Right lobe of liver (tissue), 6 donors: ENCODE measurements at places on chromosomes 7 and 10. TPM values are rescaled to one million over a fixed set of nuclear protein-coding genes. Genes with fewer than 3 reads are reported as not detected.

PRLHR gene
- not detected for total RNA-seq

DNA sequence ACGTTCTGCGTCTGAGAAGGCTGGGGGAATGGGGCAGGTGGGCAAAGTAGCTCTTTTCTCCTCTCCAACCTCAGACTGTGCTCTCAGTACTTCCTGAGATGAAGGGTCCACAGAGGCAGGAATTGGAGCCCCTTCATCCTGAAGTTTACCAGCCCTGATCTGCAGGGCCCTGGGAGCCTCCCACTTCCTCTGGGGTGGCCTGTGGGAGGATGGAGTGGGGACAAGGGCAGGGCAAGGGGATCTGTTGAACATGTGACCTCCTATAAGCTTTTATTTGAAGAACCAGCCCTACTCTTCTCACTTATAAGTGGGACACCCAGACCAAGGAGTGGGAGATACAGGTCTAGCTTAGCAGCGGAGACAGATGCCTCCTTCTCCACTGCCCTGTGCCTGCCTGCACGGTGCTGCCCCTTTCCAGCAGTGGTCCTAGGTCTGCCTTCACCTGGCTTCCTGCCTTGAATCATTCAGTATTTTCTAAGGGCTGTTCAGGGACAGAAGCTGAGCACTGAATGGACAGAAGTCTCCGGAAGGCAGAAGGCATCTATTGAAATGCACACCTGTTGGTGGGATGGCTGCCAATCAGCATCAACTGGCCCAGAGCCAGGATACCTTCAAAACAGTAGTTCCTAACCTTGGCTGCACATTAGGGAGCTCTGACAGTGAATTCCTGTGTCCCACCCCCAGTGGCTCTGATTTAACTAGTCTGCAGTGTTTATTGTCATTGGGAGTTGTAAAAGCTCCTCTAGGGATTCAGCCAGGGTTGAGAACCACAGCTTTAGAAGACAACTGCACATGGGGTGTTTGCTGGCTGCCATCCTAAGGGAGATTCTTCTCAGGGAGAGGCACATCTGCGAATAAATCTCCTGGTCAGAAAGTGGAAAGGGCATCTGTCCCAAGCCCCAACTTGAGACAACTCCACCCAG lies 2.7 kb upstream of the ARHGAP22 start:
- peaks cover 5% of the 10 kb centered on the region for H3K4me1 ChIP-seq
- peaks cover 12% of the 10 kb centered on the region for H3K27me3 ChIP-seq
- no peak overlapping the region for H3K4me3 ChIP-seq
- no peak overlapping the region for H3K27ac ChIP-seq
- no peaks in the 10 kb centered on the region for H3K36me3 ChIP-seq

CRHR2 gene
- not detected for total RNA-seq

- no peak overlapping the region for H3K27ac ChIP-seq
- peaks cover 22% of the 10 kb centered on the region for H3K4me1 ChIP-seq
- DNase-seq = no peak
- no peaks in the 10 kb centered on the region for H3K36me3 ChIP-seq
Observed at GRCh38 chr10:101687071-101687658, 7.8 kb downstream of the FBXW4 start.

TAF6 gene
- 13.2 TPM for total RNA-seq

DNA sequence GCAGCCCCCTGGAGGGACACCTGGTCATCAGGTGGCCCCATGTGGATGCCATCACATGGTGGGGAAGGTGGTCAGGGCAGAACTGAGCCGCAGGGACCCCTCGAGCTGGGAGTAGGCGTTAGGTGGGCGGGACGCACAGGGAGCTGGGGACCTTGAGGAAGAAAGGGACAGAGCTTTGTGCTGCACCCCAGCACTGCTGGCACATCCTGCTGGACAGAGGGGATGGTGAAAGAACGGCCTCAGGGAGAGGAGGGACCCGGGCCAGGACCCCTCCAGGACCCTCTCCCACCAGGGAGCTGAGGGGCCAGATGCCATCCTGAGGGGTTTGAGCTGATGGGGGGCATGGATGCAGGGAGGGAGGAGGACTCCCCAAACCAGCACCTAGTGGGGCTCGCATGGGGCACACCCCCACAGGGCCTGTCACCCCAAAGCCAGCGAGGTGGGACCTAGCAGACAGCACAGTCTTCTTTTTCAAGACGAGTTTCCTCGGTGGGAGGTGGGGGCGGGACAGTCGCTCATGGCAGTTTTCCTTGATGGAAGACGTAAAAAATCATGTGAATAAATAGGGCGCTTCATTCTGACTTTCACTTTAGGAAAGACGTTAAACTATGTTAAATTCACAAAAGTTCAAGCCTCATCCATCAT lies 43.3 kb downstream of the STK32C start:
- H3K4me3 ChIP-seq = no peak overlapping the region
- no peak for DNase-seq
- no peaks in the 10 kb centered on the region for H3K4me1 ChIP-seq
- no peak overlapping the region for H3K27ac ChIP-seq
- no peaks in the 10 kb centered on the region for H3K36me3 ChIP-seq

DNA sequence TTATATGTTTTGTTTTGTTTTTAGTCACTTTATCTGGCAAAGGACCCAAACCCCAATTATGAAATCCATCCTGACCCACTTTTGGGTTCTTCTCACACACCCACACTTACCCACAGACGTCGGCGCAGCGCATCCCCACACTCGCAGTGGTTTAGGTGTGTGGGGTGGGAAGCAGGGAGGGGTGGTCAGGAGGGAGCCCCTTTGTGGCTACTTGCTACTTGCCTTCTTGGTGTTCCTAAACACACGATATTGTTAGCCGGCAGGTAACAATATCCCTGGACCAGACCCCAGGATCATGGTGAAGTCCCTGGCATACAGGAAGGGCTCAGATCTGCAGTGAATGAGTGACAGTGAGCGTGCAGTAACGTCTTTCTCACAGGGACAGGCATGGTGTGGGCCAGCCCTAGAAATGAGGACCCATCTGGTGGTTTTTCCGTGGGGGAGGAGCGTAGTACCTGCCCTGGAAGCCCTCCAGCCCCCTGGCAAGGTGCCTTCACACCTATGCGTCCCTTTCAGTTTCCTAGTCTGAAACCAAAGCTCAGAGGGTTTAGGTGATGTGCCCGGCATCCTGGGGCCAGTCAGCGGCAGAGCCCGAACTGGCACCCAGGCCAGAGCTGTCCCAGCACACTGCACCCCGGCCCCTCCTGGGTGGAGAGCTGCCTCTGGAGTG lies 4.4 kb downstream of the SPOCK2 start:
- H3K4me1 ChIP-seq = peaks cover 14% of the 10 kb centered on the region
- peaks cover 13% of the 10 kb centered on the region for H3K27me3 ChIP-seq
- no peaks in the 10 kb centered on the region for H3K36me3 ChIP-seq
- H3K4me3 ChIP-seq = no peak overlapping the region
- no peak for DNase-seq
- H3K27ac ChIP-seq = no peak overlapping the region

GRCh38 chr7:124989911-124990310 lies 60.3 kb upstream of the POT1 start:
- H3K4me3 ChIP-seq = no peak overlapping the region
- no peaks in the 10 kb centered on the region for H3K4me1 ChIP-seq
- no peaks in the 10 kb centered on the region for H3K27me3 ChIP-seq
- no peak for DNase-seq
- H3K36me3 ChIP-seq = no peaks in the 10 kb centered on the region

- DNase-seq = peak; percentile 74
- peak within 1 kb of the TSS; percentile 55 for H3K27ac ChIP-seq
- no peaks in the 10 kb centered on the region for H3K4me1 ChIP-seq
- peak within 1 kb of the TSS; percentile 89 for H3K4me3 ChIP-seq
- H3K27me3 ChIP-seq = no peaks in the 10 kb centered on the region
Observed at GRCh38 chr7:129188372-129188891, at the start of gene SMO. SMO (plus strand) TSS chr7:129188633; CDS start chr7:129189152, 519 bp downstream.

- no peak for DNase-seq
- no peak overlapping the region for H3K4me3 ChIP-seq
- no peaks in the 10 kb centered on the region for H3K36me3 ChIP-seq
- H3K27ac ChIP-seq = no peak overlapping the region
- H3K27me3 ChIP-seq = no peaks in the 10 kb centered on the region
- H3K4me1 ChIP-seq = no peaks in the 10 kb centered on the region
Observed at GRCh38 chr10:81918766-81919165, 43.8 kb downstream of the NRG3 start.

ZNF239 gene
- 1.0 TPM for total RNA-seq

ASB10 gene
- not detected for total RNA-seq

GRCh38 chr10:106557951-106558733 lies 606.4 kb downstream of the SORCS1 start:
- no peaks in the 10 kb centered on the region for H3K4me1 ChIP-seq
- H3K27ac ChIP-seq = no peak overlapping the region
- no peaks in the 10 kb centered on the region for H3K27me3 ChIP-seq
- DNase-seq = no peak
- no peak overlapping the region for H3K4me3 ChIP-seq

DKK1 gene
- not detected for total RNA-seq

GAD2 gene
- total RNA-seq = not detected

- no peaks in the 10 kb centered on the region for H3K4me1 ChIP-seq
- DNase-seq = no peak
- no peaks in the 10 kb centered on the region for H3K36me3 ChIP-seq
- no peak overlapping the region for H3K27ac ChIP-seq
Observed at GRCh38 chr7:68183176-68183575, 1186.5 kb downstream of the TYW1 start.

NUPR2 gene
- total RNA-seq = not detected

GRM3 gene
- total RNA-seq = not detected

GRCh38 chr10:76089556-76090180 lies 658.2 kb downstream of the LRMDA start:
- H3K27ac ChIP-seq = no peak overlapping the region
- no peaks in the 10 kb centered on the region for H3K4me1 ChIP-seq
- H3K27me3 ChIP-seq = no peaks in the 10 kb centered on the region
- no peak overlapping the region for H3K4me3 ChIP-seq
- H3K36me3 ChIP-seq = no peaks in the 10 kb centered on the region
- no peak for DNase-seq

- H3K27me3 ChIP-seq = no peaks in the 10 kb centered on the region
- no peaks in the 10 kb centered on the region for H3K4me1 ChIP-seq
- no peaks in the 10 kb centered on the region for H3K36me3 ChIP-seq
Observed at GRCh38 chr7:4794591-4795350, 19.3 kb downstream of the AP5Z1 start.

ANKRD61 gene
- not detected for total RNA-seq

GRCh38 chr10:106540645-106541044 lies 623.9 kb downstream of the SORCS1 start:
- no peak overlapping the region for H3K4me3 ChIP-seq
- no peaks in the 10 kb centered on the region for H3K36me3 ChIP-seq
- DNase-seq = no peak
- no peaks in the 10 kb centered on the region for H3K27me3 ChIP-seq
- H3K27ac ChIP-seq = no peak overlapping the region

NKX1-2 gene
- total RNA-seq = not detected

DNA sequence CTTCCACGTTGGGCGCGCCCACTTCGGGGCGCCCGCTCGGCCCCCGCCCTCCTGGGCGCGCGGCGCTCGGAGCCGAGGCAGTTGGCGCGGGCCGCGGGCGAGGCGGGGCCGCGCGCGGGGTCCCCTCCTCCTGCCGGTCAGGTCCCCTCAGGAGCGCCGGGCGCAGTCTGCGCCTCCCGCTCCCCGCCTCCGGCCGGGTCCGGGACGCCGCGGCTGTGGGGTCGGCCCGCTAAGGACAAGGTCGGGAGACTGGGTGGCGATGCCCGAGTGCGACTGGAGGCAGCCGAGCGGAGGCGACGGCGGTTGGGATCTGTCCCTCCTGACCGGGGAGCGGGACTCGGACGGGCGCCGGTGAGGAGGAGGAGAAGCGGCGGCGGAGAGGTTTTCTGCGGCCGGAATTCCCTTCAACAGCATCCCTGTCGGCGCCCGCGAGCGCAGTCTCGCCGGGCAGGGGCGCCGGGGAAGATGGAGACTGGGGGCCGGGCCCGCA lies at the start of gene ATRNL1:
Gene ATRNL1 (plus strand): TSS at position 80 of the 490 bp plus-strand sequence. CDS start 386 bp downstream, at position 466.
- H3K4me3 ChIP-seq = peak within 1 kb of the TSS; percentile 55
- H3K27ac ChIP-seq = peak within 1 kb of the TSS; percentile 39
- no peaks in the 10 kb centered on the region for H3K36me3 ChIP-seq

DNA sequence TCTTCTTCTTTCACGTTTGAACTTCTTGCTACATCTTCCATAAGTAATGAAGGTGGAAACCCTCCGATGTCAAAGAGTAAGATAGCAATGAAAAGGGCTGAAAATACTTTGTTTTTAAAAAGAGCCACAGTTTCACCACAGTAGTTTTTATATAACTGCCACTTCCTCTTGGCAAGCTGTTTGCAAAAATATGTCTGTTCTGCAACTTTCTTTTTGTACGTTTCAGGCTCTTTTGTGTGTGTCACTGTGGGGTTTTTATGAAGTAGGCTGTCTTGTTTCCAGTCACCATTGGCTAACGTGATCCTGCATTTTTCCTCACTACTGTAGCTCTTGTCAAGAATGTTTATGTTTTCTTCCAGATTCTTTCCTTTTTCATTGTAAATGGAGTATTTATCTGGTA lies 55.6 kb downstream of the SLC16A9 start:
- no peaks in the 10 kb centered on the region for H3K4me1 ChIP-seq
- no peak for DNase-seq
- no peak overlapping the region for H3K4me3 ChIP-seq
- no peak overlapping the region for H3K27ac ChIP-seq

- DNase-seq = no peak
- no peaks in the 10 kb centered on the region for H3K27me3 ChIP-seq
- no peak overlapping the region for H3K4me3 ChIP-seq
- no peaks in the 10 kb centered on the region for H3K36me3 ChIP-seq
Observed at GRCh38 chr7:105365541-105366534, 22.9 kb downstream of the SRPK2 start.

DNA sequence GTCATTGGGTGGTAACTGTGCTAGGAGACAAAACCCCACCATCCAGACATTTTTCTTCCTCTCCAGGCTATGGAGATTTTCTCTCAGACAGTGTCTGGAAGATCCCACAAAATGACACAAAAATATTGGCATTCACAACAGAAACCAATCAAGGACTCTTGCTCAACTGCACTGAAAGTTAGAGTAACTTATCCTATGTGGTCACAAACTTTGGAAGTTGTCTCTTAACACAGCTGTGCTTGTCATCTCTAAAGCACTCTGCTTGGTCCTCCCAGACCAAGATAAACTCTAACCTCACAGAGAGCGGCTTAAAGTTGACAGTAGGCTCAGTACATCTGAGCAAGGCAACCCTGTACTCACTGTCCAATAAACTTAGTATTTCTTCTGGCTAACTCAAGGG lies 74.9 kb downstream of the AKR1C4 start:
- H3K27me3 ChIP-seq = no peaks in the 10 kb centered on the region
- no peak for DNase-seq
- H3K4me1 ChIP-seq = no peaks in the 10 kb centered on the region
- no peak overlapping the region for H3K4me3 ChIP-seq
- no peak overlapping the region for H3K27ac ChIP-seq

DNA sequence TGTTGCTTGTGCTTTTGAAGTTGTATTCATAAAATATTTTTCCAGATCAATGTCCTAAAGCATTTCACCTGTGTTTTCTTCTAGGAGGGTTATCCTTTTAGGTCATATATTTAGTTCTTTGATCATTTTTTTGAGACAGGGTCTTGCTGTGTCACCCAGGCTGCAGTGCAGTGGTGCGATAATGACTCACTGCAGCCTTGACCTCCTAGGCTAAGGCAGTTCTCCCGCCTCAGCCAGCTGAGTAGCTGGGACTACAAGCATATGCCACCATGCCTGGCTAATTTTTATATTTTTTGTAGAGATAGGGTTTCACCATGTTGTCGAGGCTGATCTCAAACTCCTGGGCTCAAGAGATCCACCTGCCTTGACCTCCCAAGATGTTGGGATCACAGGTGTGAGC lies 315.8 kb upstream of the KAT6B start:
- no peak for DNase-seq
- H3K4me1 ChIP-seq = no peaks in the 10 kb centered on the region
- no peak overlapping the region for H3K27ac ChIP-seq
- H3K36me3 ChIP-seq = no peaks in the 10 kb centered on the region
- H3K27me3 ChIP-seq = no peaks in the 10 kb centered on the region
